SHP77 treated with DMSO at 0.1 percent for 48 hours (cell line): ENCODE measurements at places on chromosomes 2 and 18.
A peak's percentile ranks its signal among the peaks of the same experiment; 100 is the strongest.

- no peak for DNase-seq
Observed at GRCh38 chr18:46565256-46565655, 91.8 kb downstream of the LOXHD1 start.

DNA sequence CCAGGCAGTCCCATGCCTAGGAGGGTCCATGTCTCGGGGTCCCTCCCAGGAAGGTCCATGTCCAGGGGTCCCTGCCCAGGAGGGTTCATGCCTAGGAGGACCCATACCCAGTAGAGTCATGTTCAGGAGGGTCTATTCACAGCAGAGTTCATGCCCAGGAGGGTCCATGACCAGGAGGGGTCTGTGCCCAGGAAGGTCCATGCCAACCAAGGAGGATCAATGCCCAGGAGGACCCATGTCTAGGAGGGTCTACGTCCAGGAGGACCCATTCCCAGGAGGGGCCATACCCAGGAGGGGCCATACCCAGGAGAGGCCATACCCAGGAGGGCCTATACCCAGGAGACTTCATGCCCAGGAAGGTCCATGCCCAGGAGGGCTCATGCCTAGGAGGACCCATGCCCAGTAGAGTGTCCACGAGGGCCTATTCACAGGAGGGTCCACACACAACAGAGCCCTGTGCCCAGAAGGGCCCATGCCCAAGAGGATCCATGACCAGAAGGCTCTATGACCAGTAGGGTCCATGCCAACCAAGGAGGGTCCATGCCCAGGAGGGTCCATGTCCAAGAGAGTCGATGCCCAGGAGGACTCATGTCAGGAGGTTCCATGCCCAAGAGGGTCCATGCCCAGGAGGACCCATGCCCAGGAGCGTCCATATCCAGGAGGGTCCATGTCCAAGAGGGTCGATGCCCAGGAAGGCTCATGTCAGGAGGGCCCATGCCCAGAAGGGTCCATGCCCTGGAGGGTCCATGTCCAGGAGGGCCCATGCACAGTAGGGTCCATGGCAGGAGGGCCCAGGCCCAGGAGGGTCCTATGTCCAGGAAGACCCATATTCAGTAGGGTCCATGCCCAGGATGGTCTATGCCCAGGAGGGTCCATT, 10.1 kb downstream of the GPR35 start:
- DNase-seq: no peak

DNA sequence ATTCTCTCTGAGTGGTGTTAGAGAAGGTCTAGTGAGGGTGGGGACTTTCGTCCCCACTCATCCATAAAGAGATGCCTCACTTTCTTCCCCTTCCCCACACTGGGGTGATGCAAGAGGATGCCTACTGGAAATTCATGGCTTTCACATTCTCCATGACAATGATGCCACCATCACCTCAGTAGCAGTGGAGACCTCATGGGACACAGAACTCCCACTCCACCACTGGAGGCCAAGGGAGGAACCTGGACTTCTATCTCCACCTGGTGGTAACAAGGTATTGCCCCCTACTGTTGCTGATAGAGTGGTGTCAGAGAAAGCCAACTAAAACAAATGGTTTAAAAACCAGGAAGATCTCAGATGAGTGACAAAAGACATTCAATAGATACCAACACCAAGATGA, 110.9 kb downstream of the INHBB start:
- no peak for DNase-seq

- DNase-seq: no peak
Observed at GRCh38 chr2:167675906-167676305, 571.5 kb downstream of the STK39 start.

DNA sequence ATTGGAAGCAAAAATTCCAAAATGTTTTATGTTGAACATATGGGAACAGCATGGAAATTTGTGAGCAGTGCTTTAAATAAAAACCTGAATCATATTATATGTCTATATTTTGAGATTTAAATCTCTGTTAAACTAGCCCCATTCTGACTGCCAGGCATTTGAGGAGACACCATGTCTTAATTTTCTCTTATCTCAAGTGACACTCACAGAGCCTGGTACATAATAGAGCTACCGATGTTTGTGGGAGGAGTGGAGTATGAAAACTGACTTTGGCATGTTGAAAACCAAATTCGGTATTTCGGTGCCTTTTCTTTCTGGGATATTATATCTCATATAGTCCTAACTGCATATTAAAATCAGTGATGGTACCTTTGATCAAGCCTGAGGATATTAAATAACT, 124.1 kb downstream of the PTPRM start:
- DNase-seq: no peak

GRCh38 chr2:173962031-173962430, 3.1 kb downstream of the SP3 start:
- no peak for DNase-seq

- DNase-seq: no peak
Observed at GRCh38 chr2:86044045-86044444, 61.6 kb downstream of the POLR1A start.

DNA sequence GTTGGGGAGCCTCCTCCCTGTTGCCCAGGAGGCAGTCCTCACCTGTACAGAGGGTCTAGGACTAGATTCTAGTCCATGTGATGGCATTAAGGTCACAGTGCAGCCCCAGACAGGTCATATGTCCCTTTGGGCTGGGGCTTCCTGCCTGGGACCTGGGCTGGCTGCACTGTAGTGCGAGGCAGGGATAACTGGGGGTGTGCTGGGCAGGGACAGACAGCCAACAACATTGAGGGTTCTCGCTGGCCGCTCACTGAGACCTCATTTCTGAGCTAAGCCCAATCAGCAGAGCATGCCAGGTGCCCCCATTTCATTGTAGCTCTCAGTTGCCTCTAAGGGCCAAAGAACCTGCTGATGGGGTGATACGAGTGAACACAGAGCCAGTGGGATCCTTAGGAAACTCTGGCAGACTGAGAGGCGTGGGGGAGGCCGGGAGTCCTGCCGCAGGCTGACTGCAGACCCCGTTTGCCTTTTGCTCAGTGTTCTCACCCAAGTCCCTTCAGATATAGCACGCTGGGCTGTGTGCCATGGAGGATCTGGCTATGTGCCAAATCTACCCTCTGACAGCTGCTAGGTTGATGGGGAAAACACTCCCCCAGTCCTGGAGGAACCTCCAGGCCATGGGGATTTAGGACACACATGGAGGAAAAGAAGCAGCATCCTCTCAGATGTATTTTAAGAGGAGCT, 51.9 kb downstream of the DYSF start:
- DNase-seq: peak; percentile 43

DNA sequence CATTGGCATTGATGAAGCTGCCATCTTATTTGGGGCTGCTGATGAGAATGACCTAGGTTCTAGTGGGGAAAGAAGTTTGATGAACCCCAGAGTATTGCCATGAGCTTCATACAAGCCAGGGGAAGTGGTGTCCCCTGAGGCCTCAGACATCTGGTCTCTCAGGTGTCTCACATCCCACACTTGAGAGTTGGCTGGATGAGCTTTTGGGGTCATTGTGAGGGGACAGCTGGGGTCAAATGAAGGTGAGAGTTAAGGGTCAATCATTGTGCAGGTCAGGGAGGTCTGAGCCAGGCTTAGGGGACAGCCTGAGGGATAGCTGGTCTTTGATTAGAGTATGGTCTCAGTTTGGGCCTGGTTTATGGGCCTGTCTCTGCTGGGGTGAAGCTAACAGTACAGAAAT, 336.5 kb downstream of the CYP26B1 start:
- DNase-seq: no peak

- no peak for DNase-seq
Observed at GRCh38 chr18:23021623-23022022, 88.5 kb downstream of the RBBP8 start.

GRCh38 chr2:20224716-20225293, at the start of gene SDC1:
Gene SDC1, minus strand, starts transcription at chr2:20225130. Its CDS starts 263 bp downstream, at chr2:20224867.
- no peak for DNase-seq
